Karpas-422 (cell line): ENCODE measurements at places on chromosomes 5 and 9. TPM values are rescaled to one million over a fixed set of nuclear protein-coding genes. Genes with fewer than 3 reads are reported as not detected.

The NUTM2G gene
- not detected in 2 replicates for total RNA-seq

The C9orf50 gene
- total RNA-seq: not detected in 2 replicates

The ROPN1L gene
- 1.2 TPM in 1 of 2 replicates, not detected in the other for total RNA-seq

The ENHO gene
- total RNA-seq: 14.1 and 16.0 TPM in 2 replicates

The AK8 gene
- 1.3 TPM in 1 of 2 replicates, not detected in the other for total RNA-seq

The ADAMTSL1 gene
- 8.2 and 12.8 TPM in 2 replicates for total RNA-seq

The ARL14EPL gene
- total RNA-seq: not detected in 2 replicates

The NREP gene
- 2.7 and 5.8 TPM in 2 replicates for total RNA-seq

DNA sequence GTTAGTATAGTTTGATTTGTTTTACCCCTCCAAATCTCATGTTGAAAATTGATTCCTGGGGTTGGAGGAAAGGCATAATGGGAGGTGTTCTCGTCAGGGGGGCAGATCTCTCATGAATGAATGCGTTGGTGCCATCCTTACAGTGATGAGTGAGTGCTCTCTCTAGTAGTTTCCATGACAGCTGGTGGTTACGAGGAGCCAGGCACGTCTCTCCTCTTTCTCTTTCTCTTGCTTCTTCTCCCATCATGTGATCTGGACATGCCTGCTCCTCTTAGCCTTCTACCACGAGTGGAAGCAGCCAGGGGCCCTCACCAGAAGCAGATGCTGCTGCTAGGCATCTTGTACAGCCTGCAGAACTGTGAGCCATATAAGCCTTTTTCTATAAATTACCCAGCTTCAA is 454.1 kb downstream of the EFNA5 start:
- DNase-seq: no peak

DNA sequence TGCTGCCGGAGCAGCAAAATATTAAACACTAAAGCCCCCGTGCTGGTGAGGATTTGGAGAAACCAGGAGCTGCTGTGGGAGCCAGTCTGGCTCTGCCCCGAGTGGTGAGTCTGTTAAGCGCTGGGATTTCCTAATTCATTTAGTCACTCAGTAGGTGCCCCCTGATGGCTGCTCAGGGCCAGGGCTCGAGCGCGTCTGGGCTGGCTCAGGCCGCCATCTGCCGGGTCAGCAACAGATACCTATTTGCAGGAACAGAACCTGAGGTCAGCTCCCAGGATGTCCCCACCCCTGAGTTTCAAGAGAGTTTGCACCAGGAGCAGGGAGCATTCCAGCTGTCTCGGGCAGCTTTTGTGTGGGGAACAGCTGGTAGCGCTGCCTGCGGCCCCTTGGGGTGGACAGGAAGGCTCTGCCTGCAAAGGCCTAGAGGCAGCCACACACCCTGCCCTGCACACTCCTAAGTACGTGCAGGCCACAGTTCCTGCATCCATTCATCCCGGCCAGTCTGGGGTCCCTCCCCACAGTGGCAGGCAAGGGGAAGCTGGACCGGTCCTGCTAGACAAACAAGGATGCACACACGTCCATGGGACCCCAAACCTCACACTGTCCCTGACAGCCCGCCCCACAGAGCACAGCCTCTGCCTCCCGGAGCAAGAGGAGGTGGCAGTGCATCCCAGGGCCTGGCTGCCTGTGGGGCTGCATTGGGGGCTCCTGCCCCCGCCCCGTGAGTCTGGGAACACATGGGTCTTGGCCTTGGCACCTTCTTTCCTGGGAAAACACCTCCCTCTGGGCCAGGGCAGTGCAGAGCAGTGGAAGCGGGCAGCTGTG is 83.7 kb downstream of the ADAMTS2 start:
- DNase-seq: no peak

GRCh38 chr9:6931913-6932312 is 174.1 kb downstream of the KDM4C start:
- DNase-seq: no peak

- DNase-seq: no peak
These were observed 46.6 kb downstream of the F2R start for GRCh38 chr5:76762484-76762883.

GRCh38 chr5:170251462-170251861 is 18.7 kb downstream of the C5orf58 start:
- DNase-seq: no peak

DNA sequence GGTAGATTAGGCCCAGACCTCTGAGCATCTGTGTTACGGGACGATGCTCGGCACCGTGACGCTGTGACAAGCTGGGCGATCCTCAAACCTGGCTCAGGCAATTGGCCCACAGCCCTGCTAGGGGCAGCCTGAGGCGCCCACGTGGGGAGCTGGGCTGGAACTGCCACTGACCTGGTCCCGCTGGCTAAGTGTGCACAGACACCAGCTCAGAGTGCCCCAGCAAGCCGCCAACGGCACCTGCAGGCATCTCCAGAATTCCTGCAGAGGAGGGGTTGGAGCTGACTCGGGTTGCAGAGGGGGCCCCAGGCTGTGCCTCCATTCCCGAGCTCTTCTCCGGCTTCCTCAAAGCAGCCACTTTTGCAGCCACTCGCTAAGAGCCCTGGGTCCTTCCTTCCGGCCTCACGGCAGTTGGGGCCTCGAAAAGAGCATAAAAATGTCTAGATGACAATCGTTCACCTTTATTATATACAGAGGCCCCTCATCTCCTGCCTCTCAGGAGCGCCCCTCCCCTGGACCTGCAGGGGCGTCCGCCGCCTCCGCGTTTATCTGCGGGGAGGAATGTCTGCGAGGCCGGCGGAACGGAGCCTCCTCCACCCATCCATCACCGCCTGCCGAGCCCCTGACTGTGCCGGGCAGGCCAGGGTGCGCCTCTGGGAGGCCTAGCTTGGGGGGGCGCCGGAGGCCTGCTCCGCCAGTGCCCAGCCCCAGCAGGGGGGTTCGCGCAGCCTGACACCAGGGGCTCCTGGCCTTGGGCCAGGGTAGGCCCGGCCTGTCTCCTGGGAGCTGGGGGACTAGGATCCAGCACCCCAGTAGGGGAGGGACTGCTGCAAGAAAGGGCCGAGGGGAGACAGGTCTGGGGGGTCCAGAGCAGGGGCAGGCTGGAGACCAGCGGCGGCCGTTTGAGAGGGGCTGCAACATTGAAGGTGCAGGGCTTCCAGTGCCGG is 144.9 kb downstream of the BARX1 start:
- DNase-seq: no peak

DNA sequence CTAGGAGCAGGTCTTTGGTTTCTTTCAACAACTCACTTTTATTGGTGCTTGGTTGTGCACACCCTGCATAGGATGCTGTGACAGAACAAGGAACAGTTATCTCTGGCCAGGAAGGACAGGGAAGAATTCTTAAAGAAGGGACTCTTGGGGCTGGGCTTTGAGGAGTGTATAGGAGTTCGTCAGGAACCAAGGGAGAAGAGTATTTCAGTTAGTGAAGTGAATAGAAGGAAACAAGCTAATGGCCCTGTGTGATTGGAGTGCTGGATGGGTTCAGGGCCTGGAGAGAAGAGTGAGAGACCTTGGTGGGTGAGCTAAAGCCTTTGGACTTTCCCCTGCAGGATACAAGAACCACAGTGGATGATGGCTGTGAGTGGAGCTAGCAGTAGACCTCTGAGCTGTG is 32.2 kb downstream of the DAB2IP start:
- no peak for DNase-seq

DNA sequence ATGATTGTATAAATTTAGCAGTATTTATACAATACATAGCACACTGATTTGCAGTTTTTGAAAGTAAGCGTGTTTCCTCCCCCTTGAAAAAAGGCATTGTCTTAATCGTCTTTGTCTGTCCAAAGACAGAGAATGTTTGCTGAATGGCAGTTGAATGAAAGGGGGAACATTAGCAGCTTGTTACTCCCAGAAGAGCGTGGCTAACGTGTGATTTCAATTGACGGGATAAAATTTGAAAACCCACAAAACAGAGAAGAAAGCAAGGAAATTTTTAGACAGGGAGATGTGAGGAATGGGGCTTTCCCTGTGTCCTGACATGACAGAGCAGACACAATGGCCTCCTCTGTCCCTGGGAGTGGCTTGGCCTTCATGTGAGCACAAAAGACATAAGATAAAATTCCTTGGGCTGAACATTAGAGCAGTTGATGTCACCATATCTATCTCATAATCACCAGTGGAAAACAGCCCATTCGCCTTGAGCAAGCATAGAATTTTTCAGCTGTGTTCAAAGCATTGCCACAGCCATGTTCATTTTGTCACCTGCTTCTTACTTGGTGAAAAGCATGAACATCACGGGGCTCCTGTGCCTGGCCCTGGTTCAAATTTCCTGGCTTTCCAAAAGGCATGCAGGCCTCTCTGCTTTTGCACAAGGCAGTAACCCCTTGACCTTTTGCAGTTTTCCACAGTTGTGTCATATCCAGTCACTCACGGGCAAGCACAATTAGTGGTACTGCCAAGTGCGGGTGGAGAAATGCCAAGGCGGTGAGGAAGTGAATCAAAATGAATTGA is 126.9 kb downstream of the TLE1 start:
- DNase-seq: no peak

- no peak for DNase-seq
These were observed 27.3 kb downstream of the LURAP1L start for GRCh38 chr9:12802093-12802492.

- DNase-seq: no peak
These were observed 23.7 kb downstream of the NIPBL start for GRCh38 chr5:36900283-36900682.

DNA sequence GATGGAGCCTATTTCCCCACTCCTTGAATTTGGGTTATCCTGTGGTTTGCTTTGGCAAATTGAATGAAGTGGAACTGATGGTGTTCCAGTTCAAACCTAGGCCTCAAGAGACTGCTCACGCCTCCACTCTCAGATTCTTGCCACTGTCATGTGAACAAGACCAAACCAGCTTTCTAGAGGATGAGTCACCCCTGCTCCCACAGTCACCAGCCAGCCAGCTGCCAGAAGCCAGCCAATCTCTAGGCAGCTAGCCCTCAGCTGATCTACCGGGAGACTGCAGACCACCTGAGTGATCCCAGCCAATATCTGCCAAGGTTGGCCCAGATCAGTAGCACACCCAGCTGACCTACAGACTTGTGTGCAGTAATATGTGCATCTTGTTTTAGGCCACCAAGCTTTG is 300.6 kb downstream of the TMEM38B start:
- no peak for DNase-seq

GRCh38 chr5:107248066-107248695 is 422.6 kb downstream of the EFNA5 start:
- DNase-seq: peak; percentile 66

DNA sequence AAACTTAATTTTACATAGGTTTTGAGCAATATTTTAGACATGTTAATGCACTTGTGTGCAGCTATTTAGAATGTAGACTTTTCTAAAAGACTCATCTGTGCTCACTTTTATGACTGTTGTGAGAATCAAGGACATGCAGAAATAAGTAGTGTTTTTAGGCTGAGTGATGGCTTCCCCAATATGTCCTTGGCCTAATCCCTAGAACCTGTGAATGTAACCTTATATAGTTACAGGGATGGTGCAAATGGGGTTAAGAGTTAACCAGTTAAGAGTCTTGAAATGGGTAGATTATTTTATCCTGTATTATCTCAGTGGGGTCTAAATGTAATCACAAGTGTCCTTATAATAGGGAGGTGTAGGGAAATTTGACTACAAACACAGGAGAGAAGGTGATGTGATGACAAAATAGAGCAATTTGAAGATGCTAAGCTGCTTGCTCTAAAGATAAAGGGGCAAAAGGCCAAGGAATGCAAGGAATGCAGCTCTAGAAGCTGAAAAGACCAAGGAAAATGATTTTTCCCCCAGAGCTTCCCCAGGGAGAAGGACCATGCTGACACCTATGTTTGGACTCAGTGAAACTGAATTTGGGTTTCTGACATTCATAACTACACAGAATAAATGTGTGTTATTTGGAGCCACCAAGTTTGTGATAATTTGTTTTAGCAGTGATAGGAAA is 298.0 kb upstream of the PAPPA start:
- DNase-seq: no peak

DNA sequence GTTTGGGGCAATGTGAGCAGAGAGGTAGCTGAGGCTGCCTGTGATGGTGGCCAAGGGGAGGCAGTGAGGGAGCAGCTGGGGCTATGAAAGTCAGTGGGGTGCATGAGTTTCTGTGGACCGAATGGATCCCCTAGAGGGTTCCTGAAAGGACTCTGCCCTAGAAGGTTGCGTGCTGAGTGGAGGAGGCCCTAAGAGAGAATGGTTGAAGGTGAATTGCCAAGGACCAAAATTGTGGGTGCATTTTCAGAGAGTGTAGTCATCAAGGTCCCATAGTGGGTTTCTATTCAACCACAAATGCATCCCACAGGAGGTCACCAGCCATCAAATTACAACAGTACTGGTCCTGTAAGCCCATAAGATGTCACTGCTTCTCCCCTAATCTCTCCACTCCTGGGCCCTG is 298.3 kb downstream of the CDK5RAP2 start:
- no peak for DNase-seq

DNA sequence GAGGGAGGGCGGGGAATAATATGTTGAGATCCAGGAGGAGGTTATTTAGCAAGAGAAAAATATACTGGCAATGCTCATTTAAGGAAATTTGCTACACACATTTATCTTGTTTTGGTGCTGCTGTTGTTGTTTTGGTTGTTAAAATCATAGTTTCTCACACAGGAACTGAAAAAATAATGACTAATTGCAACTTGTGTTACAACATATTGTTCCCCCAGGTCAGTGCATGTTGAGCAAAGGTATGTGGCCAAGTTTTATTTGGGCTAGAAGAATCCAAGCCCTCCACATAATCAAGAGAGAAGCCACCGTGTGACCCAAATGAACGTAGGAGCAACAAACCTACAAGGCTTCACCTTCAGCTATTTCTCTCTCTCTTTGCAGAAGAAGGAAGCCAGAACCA is 220.3 kb upstream of the DAPK1 start:
- DNase-seq: no peak

DNA sequence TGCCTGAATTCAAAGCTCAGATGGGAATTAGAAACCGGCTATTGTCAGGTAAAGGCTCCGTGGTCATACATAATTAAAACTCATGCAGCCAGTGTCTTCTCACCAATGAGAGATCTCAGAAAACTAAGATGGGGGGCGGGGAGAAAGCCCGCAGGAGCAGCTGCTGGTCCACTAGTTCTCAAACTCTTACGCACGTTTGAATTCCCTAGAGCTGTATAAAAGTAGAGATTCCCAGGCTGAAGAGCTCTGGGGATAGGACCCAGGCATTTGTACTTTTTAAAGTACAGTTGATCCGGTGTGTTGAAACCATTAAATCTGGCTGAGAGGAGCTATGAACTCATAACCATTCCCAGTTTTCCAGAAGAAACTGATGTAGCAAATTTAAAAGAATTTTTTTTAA is 68.5 kb downstream of the FRMD3 start:
- no peak for DNase-seq

GRCh38 chr5:144361406-144361805 is 190.7 kb downstream of the KCTD16 start:
- DNase-seq: no peak

DNA sequence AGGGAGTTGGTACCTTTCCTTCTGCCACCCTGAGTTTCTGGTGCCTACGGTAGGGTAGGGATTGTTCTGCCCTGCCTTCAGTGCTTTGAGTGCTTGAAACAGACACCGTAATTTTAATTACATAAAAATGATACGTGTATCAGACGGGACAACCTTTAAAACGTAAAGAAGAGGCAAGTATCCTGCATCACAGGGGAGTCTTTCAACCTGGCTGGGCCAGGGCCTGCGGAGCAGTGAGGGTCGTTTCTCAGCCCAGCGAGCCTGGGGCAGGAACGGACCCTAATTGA is 483 bp upstream of the DAB2IP start:
- DNase-seq: no peak

GRCh38 chr5:149419859-149420544 is 40.9 kb upstream of the IL17B start:
- no peak for DNase-seq
